ENCODE measurements at places on chromosomes 7 and 10.

- peak; percentile 93 for DNase-seq
Measured at GRCh38 chr7:100545360-100546128, 6.5 kb downstream of the AGFG2 start.

- no peak for DNase-seq
Measured at GRCh38 chr10:62580396-62580795, 206.2 kb downstream of the ZNF365 start.

- no peak for DNase-seq
Measured at GRCh38 chr10:62992145-62992721, 140.9 kb upstream of the NRBF2 start.

- DNase-seq = no peak
Measured at GRCh38 chr7:42233695-42234331, 3.2 kb downstream of the GLI3 start.

- no peak for DNase-seq
Measured at GRCh38 chr7:136142583-136142982, 165.4 kb upstream of the MTPN start.

DNA sequence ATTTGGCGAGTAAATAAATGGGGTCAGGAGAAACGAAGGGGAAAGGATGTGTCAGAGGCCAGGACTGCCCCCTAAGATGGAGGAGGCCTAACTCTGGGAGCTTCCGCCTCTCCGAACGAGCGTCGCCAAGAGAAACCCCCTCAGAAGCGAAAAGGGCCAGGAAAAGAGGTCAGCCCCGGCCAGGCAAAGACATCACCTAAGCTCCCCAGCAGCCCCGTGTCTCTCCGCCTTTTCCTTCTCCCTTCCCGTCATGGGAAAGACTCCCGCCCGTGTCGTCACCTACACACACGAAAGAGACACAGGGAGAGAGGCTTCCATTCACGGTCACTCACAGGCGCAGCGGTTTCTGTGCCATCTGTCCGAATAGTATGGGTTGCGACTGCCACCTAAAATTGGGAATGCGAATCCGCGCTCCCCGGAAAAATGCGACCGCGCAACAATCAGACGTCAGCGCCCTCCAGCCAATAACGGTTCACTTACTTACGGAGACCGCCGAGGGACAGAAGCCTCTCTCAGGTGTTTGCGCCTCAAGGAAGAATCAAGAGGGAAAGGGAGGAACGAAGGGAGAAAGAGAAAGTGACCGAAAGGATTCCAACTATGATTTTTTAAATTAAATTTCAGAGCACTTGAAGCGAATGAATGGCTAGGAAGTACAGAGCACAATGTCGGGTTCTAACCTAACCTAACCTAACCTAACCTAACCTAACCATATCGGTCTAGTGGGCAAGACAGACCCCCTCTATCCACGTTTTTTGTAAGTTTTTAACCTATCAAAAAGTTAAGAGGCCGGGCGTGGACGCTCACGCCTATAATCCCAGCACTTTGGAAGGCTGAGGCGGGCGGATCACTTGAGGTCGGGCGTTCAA, at the start of gene CWF19L1:
TSS of gene CWF19L1 (minus strand) at position 400 of the 866 bp plus-strand sequence. CDS start at position 355, 45 bp downstream.
- DNase-seq = peak; percentile 79

- DNase-seq = no peak
Measured at GRCh38 chr7:10225275-10225674, 748.4 kb upstream of the PHF14 start.

- no peak for DNase-seq
Measured at GRCh38 chr7:42692621-42693020, 219.2 kb downstream of the C7orf25 start.

- no peak for DNase-seq
Measured at GRCh38 chr7:42237811-42238541, 967 bp upstream of the GLI3 start.

DNA sequence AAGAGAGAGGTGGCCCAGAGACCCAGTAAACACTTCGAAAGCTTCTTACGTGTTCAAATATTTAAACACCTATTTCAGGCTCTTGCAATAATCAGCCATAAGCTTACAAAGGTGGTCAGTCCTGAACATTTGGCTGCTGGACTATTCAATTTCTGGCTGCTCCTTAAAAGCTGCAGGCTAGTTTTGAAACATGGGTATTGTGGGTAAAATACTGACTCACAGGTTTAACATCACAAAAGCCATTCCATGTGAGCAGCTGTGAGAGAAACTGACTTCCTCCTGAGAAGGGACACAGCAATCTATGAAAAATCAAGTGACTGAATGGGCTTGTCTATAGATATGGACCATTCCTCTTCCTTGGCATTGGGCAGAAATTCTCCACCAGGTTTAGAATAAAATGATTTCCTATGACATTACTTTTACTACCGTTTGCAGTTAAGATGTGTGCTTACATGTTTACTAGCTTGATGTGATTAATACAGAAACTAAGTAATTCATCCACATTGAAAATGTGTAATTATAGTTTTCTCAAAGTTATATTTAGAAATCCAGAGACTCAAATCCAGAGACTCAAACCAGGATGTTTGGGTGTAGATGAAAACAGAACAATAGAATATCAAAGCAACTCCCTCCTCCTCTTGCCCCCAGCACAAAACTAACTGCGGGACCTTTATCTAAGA, 252.3 kb downstream of the GATA3 start:
- DNase-seq = no peak

GRCh38 chr7:126016722-126017121, 1087.1 kb upstream of the POT1 start:
- DNase-seq = no peak

- no peak for DNase-seq
Measured at GRCh38 chr7:124412531-124412930, 353.1 kb downstream of the GPR37 start.

- DNase-seq = no peak
Measured at GRCh38 chr10:70540089-70540788, 61.7 kb downstream of the PALD1 start.

GRCh38 chr10:78846760-78847159, 222.0 kb upstream of the ZMIZ1 start:
- no peak for DNase-seq

DNA sequence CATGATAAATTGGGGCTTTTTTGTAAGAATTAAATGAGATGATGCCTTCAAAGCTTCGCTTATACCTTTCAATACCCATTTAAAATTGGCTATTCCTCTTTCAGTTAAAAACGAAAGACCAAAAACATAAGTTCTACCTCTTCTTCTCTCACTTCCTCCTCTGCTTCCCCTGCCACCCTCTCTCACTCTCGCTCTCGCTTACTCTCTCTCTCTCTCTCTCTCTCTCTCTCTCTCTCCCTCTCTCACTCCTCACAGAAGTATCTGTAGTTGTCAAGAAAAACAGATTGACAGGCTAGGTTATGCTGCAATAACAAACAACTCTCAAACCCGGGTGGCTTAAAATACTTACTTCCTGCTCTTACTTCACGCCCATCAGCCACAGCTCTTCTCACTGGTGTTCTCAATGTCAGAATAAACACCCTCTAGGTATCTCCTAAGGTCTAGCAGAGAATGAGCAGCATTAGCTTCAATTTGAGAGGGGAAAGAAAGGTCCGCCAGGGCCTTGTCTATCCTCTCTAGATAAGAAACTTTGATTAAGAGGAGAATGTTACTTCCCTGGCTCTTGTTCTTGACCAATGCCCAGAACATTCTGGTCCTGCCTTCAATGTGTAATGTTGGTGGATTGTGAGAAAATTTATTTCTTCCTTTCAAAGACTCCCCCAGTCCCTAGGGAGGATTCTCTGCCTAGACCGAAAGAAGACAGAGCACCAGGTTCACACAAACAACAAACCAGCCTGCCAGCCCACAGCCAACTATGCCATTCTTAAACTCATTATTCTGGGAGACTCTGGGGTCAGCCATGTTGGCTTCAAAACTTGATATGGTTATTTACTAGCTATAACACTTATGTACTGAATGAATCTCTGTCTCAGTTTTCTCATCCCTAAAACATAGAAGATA, 1028.7 kb downstream of the XPNPEP1 start:
- no peak for DNase-seq

- DNase-seq = no peak
Measured at GRCh38 chr10:59901470-59901869, 4.9 kb downstream of the CCDC6 start.

GRCh38 chr7:115572111-115572510, 458.5 kb downstream of the TFEC start:
- no peak for DNase-seq

- no peak for DNase-seq
Measured at GRCh38 chr10:70462349-70462984, 16.1 kb upstream of the PALD1 start.

- no peak for DNase-seq
Measured at GRCh38 chr7:157772486-157773130, 435.8 kb downstream of the DNAJB6 start.

Measured in RWPE2 (cell line).